ENCODE measurements at places on chromosomes 12 and 14. TPM values are rescaled to one million over a fixed set of nuclear protein-coding genes. Genes with fewer than 3 reads are reported as not detected.

- DNase-seq: no peak
These were observed 73.2 kb downstream of the SETD3 start for GRCh38 chr14:99407416-99407815.

GRCh38 chr12:11895421-11896078 is 175.2 kb upstream of the BCL2L14 start:
- no peak for DNase-seq

DNA sequence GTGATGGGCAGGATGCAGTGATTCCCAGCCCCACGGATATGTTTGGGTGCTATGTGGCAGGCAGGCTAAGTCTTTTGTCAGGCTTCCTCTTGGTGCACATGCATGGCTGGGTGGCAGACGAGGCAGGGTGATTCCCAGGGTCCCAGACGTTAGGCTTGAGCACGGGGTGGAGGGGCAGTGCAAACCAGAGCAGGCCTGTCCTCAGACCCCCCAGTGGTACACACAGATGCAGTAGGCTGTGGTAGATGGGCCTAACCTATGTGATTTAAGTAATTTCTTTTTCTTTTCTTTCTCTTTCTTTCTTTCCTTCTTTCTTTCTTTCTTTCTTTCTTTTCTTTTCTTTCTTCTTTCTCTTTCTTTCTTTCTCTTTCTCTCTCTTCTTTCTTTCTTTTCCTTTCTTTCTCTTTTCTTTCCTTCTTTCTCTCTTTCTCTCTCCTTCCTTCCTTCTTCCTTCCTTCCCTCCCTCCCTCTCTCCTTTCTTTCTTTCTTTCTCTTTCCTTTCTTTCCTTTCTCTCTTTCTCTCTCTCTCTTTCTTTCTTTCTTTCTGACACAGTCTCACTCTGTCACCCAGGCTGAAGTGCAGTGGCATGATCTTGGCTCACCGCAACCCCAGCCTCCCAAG is 41.6 kb downstream of the PIK3C2G start:
- no peak for DNase-seq

DNA sequence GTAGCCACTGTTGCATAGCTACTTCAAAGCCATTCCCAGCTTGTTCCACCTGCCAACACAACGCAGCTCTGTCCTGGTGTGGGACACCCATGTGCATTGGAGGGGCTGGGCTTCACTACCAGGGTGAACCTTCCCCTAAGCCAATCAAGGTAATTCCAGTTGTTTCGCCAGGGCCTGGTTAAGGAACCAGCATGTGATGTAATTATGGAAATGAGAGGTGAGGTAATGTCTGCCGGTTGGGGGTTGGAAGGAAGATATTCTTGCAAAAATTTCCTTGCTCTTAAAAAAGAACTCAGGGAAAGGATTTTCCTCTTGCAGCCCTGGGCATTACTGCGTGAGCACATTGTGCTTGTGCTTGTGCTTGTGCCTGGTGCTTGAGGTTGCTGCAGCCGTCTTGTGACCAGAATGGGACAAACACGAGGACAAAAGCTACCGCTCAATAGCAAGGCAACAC is 14.9 kb downstream of the TUBA1C start:
- no peak for DNase-seq

DNA sequence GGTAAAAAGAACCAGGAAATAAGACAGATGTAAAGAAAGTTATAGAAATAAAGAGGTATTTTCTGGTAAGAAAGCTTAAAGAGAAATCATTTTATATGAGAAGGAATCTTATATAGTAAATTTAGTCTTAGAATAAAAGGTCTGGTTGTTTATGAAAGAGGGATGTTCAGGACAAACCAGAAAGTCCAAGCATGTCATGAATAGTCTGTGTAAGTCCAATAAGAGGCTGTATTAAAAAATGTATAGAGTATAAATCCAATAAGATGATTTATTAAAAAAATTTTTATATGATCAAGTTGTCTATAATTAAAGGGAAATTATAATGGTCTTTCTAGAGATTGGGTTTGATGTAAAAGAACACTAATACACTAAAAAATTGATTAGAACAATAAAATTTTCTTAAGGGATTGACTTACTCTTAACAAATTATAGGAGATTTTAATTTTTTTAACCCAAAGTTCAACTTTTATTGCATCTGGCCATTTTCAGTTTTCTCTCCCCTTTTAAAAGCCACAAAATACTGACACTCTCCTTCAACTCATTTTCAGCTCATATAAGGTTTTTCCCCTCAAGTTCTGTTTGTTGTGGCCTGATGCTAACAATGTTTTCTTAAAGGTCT is 35.1 kb downstream of the ST8SIA1 start:
- no peak for DNase-seq

DNA sequence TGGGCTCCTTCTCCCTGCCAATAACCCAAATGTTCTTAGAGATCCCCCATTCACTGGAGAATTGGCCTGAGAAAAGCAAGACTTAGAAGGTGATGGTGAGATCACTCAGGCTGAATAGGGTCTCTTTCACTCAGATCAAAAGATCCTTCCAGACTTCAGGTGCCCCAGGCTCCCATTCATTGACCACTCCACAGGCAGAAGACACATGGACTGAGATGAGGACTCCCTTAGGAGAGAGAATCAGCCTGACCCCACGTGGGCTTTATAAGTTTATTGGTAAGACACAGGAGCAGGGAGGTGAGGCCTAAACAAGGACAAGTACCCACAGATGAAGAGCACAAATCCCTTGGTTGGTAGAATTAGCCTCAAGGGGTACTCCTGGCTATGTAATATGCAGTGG is 6.1 kb upstream of the KRT72 start:
- no peak for DNase-seq

DNA sequence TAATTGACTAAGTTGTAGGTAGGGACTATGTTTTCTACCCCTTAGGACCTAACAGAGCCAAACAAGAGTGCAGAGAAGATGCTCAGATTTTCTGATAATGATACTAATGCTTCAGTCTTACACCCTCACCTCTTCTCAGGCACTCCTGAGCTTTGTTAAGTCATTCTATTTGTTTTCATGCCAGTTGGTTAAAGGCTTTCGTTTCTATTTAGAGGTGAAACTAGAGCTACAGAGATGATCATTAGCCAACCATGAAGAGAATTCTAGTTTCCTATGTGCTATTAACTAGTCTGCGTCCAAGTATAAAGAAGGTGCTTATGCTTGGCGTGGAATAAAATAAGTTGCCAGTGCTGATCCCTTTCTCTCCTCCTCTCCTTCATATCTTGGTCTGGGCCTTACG is 34.6 kb upstream of the PYGL start:
- no peak for DNase-seq

DNA sequence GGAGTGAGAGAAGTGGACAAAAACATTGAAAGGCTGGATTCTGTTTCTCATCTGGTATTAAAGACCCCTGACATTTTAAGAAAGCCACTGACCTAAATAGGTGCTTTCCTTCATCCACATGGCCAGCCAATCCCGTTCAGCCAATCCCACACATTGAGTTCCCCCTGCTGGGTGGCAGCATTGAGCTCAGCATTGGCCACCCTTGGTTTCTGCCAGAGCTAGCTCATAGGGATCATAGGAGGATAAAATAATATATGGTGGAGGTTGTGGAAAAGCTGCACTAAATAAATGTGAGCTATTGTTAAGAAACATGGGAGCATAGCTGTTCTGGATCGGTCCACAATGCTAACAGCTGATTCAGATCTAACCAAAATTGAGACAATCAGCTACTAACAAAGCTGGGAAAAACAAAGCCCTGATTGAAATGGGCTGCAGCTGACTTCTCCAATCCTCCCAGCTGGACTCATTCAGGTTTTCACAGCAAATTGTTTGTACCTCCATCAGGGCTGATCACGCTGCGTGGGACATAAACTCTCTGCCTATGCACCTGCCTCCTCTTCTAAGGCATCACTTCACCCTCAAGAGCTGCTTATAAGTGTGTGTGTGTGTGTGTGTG is 256.5 kb downstream of the EMP1 start:
- no peak for DNase-seq

- no peak for DNase-seq
These were observed 1.3 kb upstream of the EMP1 start for GRCh38 chr12:13195250-13195649.

DNA sequence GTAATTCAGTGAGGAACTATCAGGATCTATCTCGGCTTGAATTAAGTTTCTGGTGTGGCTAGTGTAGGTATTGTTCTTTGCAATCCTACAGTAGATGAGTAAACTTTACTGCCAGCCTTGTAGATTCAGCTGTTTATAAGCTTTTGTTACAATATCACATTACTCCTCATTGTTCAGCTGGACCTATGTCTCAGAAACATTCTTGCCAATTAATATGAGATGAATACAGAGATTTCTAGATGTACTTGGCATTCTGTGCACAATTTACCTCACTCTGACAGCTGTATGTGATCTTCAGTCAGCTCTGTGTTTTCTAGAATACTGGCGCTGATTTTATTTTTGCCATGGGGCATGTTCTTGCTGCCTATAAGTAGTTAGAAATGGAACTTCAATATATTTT is 55.7 kb downstream of the METTL25 start:
- DNase-seq: no peak

- no peak for DNase-seq
These were observed 40.3 kb upstream of the MEG3 start for GRCh38 chr14:100785626-100786025.

- no peak for DNase-seq
These were observed 27.2 kb upstream of the ADAMTS20 start for GRCh38 chr12:43579206-43579605.

DNA sequence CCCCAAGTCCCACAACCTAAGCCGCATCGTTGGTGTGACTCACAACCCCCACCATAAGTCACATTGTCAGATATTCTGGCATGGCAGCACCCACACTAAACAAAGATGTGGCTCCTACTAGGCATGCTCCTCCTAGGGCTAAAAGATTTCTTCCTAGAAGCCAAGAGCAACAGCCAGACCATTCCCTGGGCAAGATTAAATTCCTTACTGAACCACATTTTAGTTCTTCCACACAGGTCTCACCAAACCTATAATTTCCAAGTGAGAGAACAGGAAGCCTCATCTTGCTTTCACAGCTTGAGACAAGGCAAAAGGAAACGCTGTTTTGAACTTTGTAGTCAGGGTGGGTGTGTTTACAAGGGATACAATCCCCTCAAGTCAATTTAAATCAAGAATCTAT is 632.8 kb downstream of the DIO2 start:
- DNase-seq: no peak

GRCh38 chr12:41419131-41419893 is 231.2 kb downstream of the PDZRN4 start:
- no peak for DNase-seq

DNA sequence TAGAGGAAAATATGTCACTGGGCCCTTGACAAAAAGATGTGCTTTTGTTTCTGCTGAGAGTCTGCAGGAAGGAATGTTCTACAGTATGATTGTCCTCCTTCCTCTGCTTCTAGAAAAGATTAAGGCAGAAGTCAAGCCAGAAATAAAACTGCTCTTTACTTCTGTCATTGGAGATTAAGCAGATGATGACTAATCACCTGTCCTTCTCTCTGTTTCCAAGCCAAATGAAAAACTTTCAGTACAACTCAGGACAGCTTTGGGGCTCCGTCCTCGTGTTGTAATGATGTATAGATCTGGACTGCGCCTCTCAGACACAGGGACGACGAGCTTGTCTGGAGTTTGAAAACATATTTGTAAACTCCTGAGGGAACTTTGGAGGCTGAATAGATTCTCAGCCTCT is 159.3 kb downstream of the DYRK2 start:
- DNase-seq: no peak

DNA sequence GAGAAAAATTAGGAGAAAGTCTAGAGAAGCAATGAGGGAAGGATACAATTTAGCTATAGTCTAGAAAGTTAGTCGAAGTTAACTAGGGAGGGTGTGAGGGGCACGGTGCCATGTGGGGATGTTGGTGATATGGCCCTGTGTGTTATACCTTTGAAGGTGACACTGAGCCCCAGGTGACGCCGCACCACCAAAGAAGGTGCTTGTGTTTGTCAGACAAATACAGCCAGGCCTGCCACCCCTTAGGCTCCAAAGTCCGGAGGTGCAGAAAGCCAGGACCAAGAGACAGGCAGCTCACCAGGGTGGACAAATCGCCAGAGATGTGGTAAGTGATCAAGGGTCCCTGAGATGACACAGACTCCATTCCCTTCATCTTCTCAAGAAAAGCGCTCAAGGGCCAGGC is 1.1 kb downstream of the C1S start:
- no peak for DNase-seq

DNA sequence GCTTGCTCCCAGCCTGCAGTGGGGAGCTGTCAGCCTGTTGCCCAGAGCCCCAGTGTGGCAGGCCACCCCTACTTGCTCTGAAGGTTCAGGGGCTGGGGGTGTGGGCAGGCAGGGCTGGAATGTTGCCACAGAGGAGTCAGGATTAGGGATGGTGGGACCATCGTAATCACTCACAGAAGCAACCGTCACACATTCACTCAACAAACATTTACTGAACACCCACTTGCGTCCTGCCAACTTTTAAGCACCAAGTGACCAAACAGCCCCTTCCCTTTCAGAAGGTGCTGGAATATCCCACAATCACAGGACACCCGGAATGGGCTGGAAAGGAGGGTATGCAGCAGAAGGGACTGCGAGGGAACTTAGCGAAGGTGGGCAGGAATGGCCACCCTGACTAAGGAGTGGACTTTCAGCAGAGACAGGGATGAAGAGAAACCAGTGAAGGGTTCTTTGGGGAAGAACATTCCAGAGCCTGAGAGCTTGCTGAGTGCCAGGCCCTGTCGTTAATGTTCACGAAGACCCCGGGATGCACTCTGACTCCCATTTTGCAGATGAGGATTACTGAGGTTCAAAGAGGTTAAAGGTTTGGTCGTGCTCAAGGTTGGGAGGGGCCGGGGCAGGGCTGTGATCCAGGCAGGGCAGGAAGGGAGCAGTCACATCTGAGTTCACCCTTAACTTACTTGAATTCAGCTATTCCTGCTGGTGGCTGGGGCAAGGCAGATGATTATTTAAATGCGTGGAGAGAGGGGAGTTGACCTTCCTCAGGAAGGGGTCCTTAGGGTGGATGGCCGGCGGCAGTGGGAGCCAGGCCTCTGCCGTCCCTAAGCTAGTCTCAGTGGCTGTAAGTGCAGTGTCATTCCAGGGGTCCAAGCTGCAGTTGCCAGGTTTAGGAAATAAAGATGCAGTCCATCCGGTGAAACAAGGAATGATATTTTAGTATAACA is 2.3 kb upstream of the ZBTB42 start:
- DNase-seq: no peak

GRCh38 chr12:168763-169525 is 45.0 kb downstream of the SLC6A12 start:
- DNase-seq: no peak

The RFLNA gene
- 0.54 TPM for total RNA-seq

The TAS2R20 gene
- total RNA-seq: 0.41 TPM

The ADIPOR2 gene
- total RNA-seq: 28.7 TPM

The PAPLN gene
- 23.3 TPM for total RNA-seq

The ATL1 gene
- total RNA-seq: 4.2 TPM

The ERP27 gene
- total RNA-seq: 0.07 TPM

The RHNO1 gene
- total RNA-seq: 18.8 TPM

The SP1 gene
- 63.9 TPM for total RNA-seq

The CLEC2B gene
- total RNA-seq: not detected

The CARMIL3 gene
- 2.3 TPM for total RNA-seq

The TAS2R31 gene
- 2.6 TPM for total RNA-seq

The SPIC gene
- total RNA-seq: not detected

The KRT81 gene
- total RNA-seq: 244 TPM

The DBX2 gene
- total RNA-seq: not detected

The ZNF385A gene
- 11.6 TPM for total RNA-seq

The RPGRIP1 gene
- not detected for total RNA-seq

The PPP1R1A gene
- total RNA-seq: 3.4 TPM

The CELA1 gene
- total RNA-seq: not detected

The REM2 gene
- 0.48 TPM for total RNA-seq
